ENCODE measurements at places on chromosomes 7 and 10. TPM values are rescaled to one million over a fixed set of nuclear protein-coding genes. Genes with fewer than 3 reads are reported as not detected.

Gene FAM221A
- 16.9 TPM for total RNA-seq

Gene FAM171A1
- 43.8 TPM for total RNA-seq

Gene NACAD
- 13.5 TPM for total RNA-seq

Gene CELF2
- 305 TPM for total RNA-seq
